ENCODE measurements at places on chromosomes 5 and 9.

DNA sequence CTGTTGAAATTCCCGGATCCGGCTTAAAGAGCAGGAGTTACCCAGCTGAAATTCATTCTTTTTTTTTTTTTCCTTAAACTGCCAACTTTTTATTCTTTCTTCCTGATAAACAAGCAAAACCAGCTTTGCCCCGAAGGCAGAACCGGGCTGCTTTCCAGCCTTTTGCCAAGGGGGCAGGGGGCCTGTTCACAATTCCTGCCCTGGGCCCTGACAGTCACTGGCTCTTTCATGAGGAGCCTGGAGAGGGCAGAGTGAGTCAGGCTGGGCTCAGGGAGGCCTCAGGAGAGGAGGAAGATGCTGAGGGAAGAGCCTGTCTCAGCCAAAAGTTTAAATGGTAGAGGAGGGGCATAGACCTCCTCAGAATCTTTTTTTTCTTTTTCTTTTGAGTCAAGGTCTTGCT, 4.8 kb downstream of the GLIPR2 start:
- no peak for DNase-seq

- DNase-seq: no peak
Observed at GRCh38 chr5:124746916-124747790, 714 bp upstream of the ZNF608 start.

- no peak for DNase-seq
Observed at GRCh38 chr5:138159666-138160065, 18.8 kb downstream of the BRD8 start.

DNA sequence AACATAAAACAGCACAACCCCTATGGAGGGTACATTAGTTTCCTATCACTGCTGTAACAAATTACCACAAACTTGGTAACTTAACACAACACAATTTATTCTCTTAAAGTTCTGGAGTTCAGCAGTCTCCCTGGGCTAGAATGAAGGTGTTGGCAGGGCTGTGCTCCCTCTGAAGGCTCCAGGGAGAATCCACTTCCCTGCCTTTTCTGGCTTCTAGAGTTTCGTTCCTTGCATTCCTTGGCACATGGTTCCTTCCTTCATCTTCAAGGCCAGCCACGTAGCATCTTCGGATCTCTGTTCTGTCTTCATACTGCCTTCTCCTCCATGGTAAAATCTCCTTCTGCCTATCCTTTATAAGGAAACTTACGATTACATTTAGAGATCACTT, 25.0 kb upstream of the GSN start:
- DNase-seq: no peak

GRCh38 chr9:130150779-130151382, 21.3 kb upstream of the NCS1 start:
- no peak for DNase-seq

- no peak for DNase-seq
Observed at GRCh38 chr5:123671042-123671441, 159.1 kb downstream of the CSNK1G3 start.

DNA sequence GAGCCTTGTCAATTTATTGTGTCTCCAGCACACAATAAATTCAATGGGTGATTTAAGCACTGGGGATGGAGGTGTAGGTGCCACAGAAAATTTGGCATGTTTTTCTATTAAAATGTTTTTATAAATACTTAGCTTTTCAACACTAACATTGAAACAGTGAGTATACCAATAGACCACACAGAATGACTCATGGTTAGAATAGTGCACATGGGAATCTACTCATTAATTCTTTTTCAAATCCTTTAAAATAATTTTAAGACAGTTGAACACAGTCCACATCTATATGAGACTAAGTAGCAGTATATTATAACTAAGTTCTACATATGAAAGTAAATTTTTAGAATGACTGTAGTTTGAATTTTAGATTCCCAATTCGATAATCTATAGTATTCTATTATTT, 67.1 kb downstream of the LNPEP start:
- DNase-seq: no peak

GRCh38 chr9:70420441-70421271, 6.2 kb upstream of the KLF9 start:
- DNase-seq: peak; percentile 71

Data from activated CD4-positive, alpha-beta T cell treated with anti-CD3 and anti-CD28 coated beads for 4 hours (primary cell).